ENCODE measurements at places on chromosomes 11 and 22. TPM values are rescaled to one million over a fixed set of nuclear protein-coding genes. Genes with fewer than 3 reads are reported as not detected.
A peak's percentile ranks its signal among the peaks of the same experiment; 100 is the strongest.

- H3K27me3 ChIP-seq: no peaks in the 10 kb centered on the region
- DNase-seq: no peak
- H3K4me3 ChIP-seq: no peak overlapping the region
- H3K36me3 ChIP-seq: no peaks in the 10 kb centered on the region
- no peak overlapping the region for H3K27ac ChIP-seq
- no peaks in the 10 kb centered on the region for H3K4me1 ChIP-seq
These were observed 14.1 kb downstream of the FAM83F start for GRCh38 chr22:40008726-40009291.

DNA sequence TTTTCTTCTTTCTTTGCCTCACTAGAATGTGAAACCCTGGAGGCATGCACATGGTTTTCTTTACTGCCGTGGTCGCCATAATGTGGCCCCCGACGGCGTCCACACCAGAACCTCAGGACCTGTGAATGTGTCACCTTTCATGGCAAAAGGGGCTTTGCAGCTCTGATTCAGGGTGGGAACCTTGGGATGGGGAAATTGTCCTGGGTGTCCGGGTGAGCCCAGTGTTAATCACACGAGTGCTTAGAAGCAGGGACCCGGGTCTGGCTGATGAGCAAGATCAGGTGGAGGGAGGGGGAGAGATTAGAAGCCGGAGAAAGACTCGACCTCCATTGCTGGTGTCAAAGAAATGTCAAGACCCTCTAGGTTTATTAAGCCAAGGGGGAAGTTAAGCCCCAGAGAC, 74.7 kb upstream of the SHISAL1 start:
- no peaks in the 10 kb centered on the region for H3K36me3 ChIP-seq
- DNase-seq: no peak
- H3K27me3 ChIP-seq: no peaks in the 10 kb centered on the region
- no peak overlapping the region for H3K4me3 ChIP-seq
- no peak overlapping the region for H3K27ac ChIP-seq

DNA sequence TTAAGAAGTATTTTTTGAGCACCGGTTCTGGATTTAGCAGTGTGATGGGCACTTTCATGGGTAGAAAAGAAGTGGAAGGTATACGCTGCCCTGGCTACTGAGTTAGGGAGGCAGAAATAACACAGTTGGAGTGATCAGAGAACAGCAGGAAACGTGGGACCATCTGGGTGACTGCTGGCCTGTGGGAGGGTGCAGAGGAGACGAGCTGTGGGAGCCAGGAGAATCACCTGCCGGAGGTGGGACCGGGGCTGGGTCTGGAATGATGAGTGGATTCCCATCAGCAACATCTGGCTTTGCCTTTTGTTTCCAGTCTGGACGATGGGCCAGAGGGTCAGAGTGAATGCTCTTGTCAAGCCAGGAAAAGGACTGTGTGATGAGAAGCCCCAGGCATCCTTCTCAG, 66.5 kb downstream of the BARX2 start:
- no peak overlapping the region for H3K4me3 ChIP-seq
- no peak overlapping the region for H3K27ac ChIP-seq
- H3K4me1 ChIP-seq: no peaks in the 10 kb centered on the region
- H3K27me3 ChIP-seq: no peaks in the 10 kb centered on the region
- no peak for DNase-seq

KRTAP5-10 gene
- total RNA-seq: not detected

DAGLA gene
- 5.3 TPM for total RNA-seq

TCN2 gene
- total RNA-seq: 56.8 TPM

- no peaks in the 10 kb centered on the region for H3K27me3 ChIP-seq
- no peak overlapping the region for H3K4me3 ChIP-seq
- H3K36me3 ChIP-seq: no peaks in the 10 kb centered on the region
- DNase-seq: no peak
- no peak overlapping the region for H3K27ac ChIP-seq
These were observed 31.6 kb downstream of the TPST2 start for GRCh38 chr22:26558248-26558895.

- H3K27ac ChIP-seq: no peak overlapping the region
- DNase-seq: no peak
- H3K36me3 ChIP-seq: no peaks in the 10 kb centered on the region
- peak overlapping the region; percentile 42 for H3K4me3 ChIP-seq
- no peaks in the 10 kb centered on the region for H3K27me3 ChIP-seq
These were observed 10.0 kb upstream of the MFRP start for GRCh38 chr11:119356349-119357031.

TCP11L1 gene
- total RNA-seq: 33.6 TPM

GRCh38 chr11:68942095-68942620, 38.5 kb downstream of the IGHMBP2 start:
- H3K4me3 ChIP-seq: no peak overlapping the region
- H3K4me1 ChIP-seq: peaks cover 40% of the 10 kb centered on the region
- no peaks in the 10 kb centered on the region for H3K27me3 ChIP-seq
- H3K27ac ChIP-seq: peak overlapping the region; percentile 93
- DNase-seq: no peak
- H3K36me3 ChIP-seq: peaks cover 29% of the 10 kb centered on the region
